ENCODE measurements at places on chromosomes 6 and 20.
A peak's percentile ranks its signal among the peaks of the same experiment; 100 is the strongest.

- no peak for DNase-seq
Measured at GRCh38 chr6:80638213-80639055, 532.0 kb downstream of the BCKDHB start.

GRCh38 chr6:21840428-21840827 is 246.9 kb downstream of the SOX4 start:
- DNase-seq, result no peak

DNA sequence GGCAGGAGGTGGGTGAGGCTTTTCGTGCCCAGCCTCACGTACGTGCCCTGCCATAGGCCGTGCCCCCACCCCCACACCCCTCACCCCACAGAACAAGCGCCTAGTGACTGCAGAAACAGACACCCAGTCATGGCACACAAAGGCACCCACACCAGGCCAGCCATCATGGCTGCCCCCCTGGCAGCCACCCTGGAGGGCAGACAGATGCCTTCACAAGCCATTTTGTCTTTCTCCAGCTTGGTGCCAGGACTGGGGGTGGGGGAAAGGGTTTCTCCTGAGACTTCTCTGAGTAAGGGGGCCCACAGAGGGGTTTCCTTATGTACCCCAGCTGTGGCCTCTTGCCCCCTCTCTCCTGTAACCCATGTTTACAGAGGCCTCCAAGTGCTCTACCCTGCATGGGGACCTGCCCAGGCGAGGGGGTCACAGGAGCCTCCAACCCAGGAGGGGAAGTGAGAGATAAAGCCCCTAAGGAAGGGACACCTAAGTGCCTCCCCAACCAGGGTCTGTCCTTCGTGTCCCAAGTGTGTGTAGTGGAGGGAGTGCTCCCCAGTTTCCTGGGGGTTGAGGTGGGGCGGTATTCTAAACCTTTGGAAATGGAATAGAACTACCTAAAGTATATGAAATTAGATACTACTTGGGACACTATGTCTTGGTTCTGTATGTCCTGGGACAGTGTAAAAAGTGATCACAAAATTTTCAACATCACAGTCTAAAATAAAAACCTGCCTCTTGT is 49.9 kb downstream of the MRPL14 start:
- no peak for DNase-seq

GRCh38 chr6:31559606-31559957 is 12.2 kb downstream of the NFKBIL1 start:
- DNase-seq, result no peak

GRCh38 chr6:159871241-159871640 is 19.5 kb upstream of the MAS1 start:
- no peak for DNase-seq

DNA sequence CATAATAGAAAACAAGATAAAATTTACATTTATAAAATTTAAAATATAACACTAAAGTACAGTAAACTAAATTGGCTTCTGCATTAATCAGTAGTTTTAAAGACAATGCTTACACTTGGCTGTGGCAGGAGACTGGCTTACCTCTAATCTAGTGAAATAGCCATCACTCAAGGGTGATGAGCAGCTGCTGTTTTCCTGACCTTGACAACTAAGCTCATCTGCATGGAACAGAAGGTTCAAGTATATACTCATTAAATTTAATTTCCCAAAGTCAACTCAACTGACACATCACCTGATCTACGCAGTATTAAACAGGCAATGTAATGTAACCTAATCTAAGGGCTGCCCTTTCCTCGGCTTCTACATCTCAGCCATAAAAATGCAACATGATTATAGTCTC is 14.5 kb downstream of the TMX4 start:
- no peak for DNase-seq

GRCh38 chr6:107657373-107657754 is 166.7 kb downstream of the SCML4 start:
- DNase-seq, result no peak

- DNase-seq, result no peak
Measured at GRCh38 chr6:170046791-170047626, 243.9 kb downstream of the DLL1 start.

GRCh38 chr6:11381801-11382513 is 149.5 kb upstream of the NEDD9 start:
- DNase-seq, result peak; percentile 57

- DNase-seq, result peak; percentile 36
Measured at GRCh38 chr6:26233649-26234420, 131.2 kb upstream of the BTN3A2 start.

- no peak for DNase-seq
Measured at GRCh38 chr6:29830409-29830808, 2.8 kb downstream of the HLA-G start.

GRCh38 chr6:20680697-20681165 is 146.5 kb downstream of the CDKAL1 start:
- DNase-seq, result no peak

GRCh38 chr6:77425216-77425615 is 38.1 kb downstream of the HTR1B start:
- DNase-seq, result no peak

DNA sequence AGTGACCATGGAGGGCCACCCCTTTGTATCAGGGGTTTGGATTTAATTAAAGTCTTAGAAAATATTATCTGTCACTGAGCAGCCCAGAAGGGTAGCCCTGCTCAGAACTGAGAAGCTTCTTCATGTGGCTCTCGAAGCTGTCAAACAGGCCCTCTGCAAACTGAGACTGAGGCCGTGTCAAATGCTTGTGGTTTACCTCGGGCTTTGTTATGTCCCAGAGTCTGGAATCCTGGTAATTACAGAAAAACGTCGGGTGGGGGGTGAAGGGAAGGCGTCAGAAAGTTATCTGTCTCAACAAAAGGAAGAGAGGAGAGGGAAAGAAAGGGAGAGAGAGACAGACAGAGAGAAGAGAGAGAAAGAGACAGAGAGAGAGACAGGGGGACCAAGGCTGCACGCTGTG is 200.8 kb downstream of the BMP7 start:
- DNase-seq, result no peak

GRCh38 chr6:75233092-75233615 is 10.4 kb downstream of the COX7A2 start:
- DNase-seq, result no peak

GRCh38 chr6:16800942-16801341 is 39.7 kb upstream of the ATXN1 start:
- DNase-seq, result no peak

- DNase-seq, result no peak
Measured at GRCh38 chr6:139308286-139308916, 16.6 kb upstream of the TXLNB start.

GRCh38 chr6:36655085-36655724 is 23.3 kb upstream of the CDKN1A start:
- no peak for DNase-seq

GRCh38 chr20:14576196-14576877 is 238.9 kb upstream of the FLRT3 start:
- no peak for DNase-seq

GRCh38 chr6:157325069-157325805 is 1.9 kb upstream of the TMEM242 start:
- no peak for DNase-seq

DNA sequence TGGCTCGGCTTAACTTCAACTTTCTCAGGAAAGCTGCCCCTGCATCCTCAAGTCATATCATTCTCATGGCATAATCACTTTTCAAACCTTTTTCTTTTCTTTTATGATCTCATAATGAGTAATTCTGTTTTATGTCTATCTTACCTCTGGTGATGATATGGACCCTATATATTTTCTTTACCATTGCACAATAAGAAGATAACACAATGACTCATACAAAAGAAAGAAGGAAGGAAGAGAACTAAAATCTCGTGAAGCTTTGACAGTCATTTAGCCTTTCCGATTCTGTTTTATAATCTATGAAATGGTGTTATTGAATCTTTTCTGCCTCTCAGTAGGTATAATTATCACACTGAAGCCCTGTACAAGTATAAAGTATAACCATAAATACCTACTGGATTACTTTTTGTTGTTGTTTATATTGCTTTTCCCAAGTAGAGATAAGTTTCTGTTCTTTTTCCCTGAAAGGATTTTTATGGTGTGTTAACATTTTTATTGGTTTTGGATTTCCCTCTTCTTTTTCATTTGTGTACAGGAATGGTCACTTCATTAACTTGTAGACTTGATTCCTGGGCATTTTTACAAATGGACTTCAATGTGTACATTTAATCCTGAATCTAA is 300.9 kb downstream of the LAMA2 start:
- DNase-seq, result no peak

- no peak for DNase-seq
Measured at GRCh38 chr6:89525786-89526562, 93.0 kb downstream of the ANKRD6 start.

DNA sequence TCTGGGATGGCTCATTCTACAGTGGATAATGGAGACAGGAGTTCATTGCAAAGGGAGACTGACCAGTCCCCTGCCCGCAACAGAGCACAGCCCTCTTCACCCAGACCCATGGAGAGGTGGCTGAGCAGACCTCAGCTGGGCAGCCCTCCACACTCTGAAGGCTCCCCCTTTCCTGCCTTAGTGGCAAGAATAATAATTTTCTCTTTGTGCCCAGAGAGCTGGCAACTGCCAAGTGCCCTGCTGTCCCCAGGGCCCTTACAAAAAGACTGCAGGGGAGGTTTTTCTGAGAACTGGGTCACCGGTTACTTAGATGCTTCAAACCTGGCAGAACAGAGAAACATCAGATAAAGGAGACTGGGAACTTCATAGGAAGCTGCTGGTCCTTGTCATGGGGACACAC is 35.4 kb upstream of the ZNFX1 start:
- DNase-seq, result no peak

GRCh38 chr6:68642977-68643376 is 7.9 kb downstream of the ADGRB3 start:
- no peak for DNase-seq

GRCh38 chr20:33733654-33734576 is 2.1 kb downstream of the ZNF341 start:
- DNase-seq, result no peak

DNA sequence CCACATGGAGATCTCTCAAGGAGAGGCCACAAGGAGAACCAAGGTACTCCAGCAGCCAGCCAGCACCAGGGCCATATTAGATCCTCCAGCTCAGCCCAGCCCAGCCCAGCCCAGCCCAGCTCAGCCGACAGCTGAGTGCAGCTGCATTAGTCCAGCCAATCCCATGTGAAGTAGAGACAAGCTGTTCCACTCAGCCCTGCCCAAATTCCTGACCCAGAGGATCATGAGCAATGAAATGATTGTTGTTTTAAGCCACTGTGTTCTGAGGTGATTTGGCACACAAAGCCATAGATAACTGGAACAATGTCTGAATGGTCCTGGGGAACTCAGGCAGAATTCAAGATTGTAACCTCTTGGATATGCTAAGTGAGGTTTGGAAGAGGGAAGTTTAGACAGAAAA is 59.5 kb upstream of the BMP2 start:
- DNase-seq, result no peak

- no peak for DNase-seq
Measured at GRCh38 chr6:65229825-65230224, 477.2 kb downstream of the EYS start.

- DNase-seq, result peak; percentile 71
Measured at GRCh38 chr6:31776989-31777666, at the start of gene VWA7. VWA7 (minus strand) TSS chr6:31777328; CDS start chr6:31776779, 549 bp downstream.

GRCh38 chr6:10193321-10193720 is 221.6 kb downstream of the TFAP2A start:
- DNase-seq, result no peak

DNA sequence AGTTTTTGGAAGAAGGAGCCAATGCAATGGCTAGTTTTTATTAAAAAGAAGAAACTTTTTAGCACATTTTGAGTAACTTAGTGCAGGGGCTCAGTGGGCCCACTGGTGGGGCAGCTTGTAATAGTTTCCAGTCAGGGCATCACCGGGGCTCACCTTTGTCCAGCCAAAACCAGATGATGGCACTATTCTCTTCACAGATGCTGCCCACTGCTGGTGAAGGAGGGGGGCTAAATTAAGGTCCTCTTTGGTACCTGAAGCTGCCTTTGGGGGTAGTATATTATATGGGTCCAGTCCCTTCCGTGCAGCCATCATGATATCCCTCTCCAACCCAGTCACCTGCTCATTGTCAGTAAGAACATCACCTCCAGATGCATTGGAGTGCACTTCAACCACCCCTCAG is 182.9 kb downstream of the PDE7B start:
- DNase-seq, result no peak

- DNase-seq, result no peak
Measured at GRCh38 chr20:25246182-25246999, 1.5 kb upstream of the PYGB start.

GRCh38 chr20:6956056-6956455 is 188.6 kb downstream of the BMP2 start:
- DNase-seq, result no peak

DNA sequence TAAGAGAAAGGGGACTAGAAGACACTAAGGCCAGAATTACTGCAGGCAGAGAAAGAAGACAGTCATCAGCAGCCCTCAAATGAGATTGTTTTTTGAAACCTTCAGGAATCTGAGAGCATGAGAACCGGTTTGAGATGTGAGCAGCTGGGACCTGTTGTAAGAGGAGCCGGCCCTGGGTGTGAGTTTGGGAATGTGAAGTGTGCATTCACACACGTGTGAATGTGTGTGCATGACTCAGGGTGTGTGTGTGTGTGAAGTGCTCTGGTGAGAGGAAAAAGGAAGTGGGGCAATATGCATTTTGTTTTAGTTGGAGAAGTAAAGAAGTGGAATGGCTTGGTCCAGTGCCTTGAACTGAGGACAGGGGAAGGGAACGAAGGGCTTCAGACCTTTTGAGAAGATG is 4.3 kb downstream of the SCUBE3 start:
- no peak for DNase-seq

DNA sequence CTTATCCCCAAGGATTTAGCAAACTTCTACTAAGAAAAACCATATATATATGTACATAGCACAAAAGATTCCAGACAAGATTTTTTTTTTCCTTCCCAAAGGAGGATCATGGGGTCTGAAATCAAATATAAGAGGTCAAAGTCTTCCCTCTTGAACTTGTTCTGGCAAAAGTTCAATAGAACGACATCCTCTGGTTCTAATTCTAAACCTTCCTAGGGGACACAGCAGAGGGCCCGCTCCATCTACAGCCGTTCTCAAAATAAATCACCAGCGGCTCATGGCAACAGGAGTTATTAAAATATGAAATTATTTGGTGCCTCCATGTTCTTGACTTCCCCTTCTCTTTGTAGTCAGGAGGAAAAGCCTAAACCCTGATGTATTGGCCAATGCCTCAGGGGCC is 29.0 kb downstream of the ANKRD60 start:
- DNase-seq, result no peak

- no peak for DNase-seq
Measured at GRCh38 chr6:74256781-74257180, 560.8 kb downstream of the CD109 start.

GRCh38 chr6:96775727-96776400 is 61.4 kb downstream of the GPR63 start:
- DNase-seq, result no peak

DNA sequence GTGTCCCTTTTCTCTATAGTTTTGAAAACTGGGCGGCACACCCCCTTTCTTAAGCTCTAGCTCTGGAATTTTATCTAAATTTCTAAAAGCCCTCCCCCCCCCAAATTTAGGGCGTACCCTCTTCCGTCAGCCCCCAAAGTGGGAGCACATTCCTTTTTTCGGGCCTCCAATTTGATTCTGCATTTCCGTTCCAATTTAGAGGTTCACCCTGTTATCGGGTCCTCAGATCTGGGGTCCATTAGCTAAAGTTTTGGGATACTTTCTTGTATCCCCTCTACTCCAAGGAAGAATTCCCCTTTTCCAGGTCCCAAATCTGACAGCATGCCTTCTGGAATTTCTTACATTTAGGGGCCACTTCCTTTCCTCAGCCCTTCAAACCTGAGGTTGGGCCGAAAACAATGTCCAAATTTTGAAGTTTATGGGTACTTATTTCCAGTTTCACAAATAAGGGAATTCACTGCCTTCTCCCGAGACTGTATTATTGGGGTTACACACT is 796 bp downstream of the PHF20 start:
- DNase-seq, result no peak

- DNase-seq, result no peak
Measured at GRCh38 chr6:42627674-42628073, 63.8 kb downstream of the UBR2 start.
